ENCODE measurements at places on chromosomes 6 and 20. TPM values are rescaled to one million over a fixed set of nuclear protein-coding genes. Genes with fewer than 3 reads are reported as not detected.
A peak's percentile ranks its signal among the peaks of the same experiment; 100 is the strongest.

- H3K27ac ChIP-seq, result no peak overlapping the region
- no peaks in the 10 kb centered on the region for H3K36me3 ChIP-seq
- no peak overlapping the region for H3K4me3 ChIP-seq
- no peaks in the 10 kb centered on the region for H3K27me3 ChIP-seq
Measured at GRCh38 chr6:117465691-117466090, 16.8 kb upstream of the DCBLD1 start.

- H3K27ac ChIP-seq, result no peak overlapping the region
- peaks cover 1% of the 10 kb centered on the region for H3K27me3 ChIP-seq
- H3K4me3 ChIP-seq, result no peak overlapping the region
- DNase-seq, result no peak
Measured at GRCh38 chr6:135575629-135576028, 78.1 kb upstream of the AHI1 start.

DNA sequence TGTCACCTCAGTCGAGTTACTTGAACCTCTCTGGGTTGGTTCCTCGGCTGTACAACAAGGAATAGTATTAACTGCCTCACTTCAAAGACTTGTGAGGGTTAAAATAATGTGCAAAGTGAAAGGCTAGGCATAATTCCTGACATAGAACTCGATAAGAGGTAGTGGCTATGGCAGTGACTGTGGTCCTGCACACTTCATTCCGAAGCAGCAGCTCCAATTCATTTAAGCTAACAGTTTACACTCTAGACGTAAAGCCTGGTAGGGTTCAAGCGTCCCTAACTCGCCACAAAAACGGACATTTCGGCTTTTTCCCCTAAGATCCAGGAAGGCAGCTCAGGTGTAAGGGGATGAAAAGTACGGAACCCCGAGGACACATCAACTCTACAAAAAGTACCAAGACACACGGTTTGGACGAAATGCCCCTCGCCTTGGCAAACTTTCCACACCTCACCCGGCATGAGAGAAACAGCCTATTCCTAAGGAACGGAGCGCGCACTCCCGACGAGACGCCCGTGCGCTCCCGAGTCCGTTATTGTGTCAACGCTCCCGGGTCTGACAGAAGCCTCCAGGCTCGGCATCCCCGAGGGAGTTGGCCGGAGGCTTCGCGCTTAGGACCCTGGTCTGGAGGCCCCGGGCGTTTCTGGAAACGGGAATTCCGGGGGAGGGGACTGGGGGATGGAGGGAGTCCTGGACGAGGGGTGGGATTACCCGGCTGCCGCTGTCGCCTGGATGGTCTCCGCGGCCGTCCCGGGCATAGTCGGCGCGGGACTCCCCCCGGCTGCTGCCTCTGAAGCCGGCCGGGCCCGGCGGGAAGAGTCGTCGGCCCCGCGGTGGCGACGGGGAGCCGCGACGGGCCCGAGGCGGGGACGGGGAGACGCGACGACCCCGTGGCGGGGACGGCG is 937 bp downstream of the ZNF318 start:
- peak; percentile 21 for DNase-seq
- H3K27me3 ChIP-seq, result no peaks in the 10 kb centered on the region
- H3K36me3 ChIP-seq, result peaks cover 11% of the 10 kb centered on the region
- peak overlapping the region; percentile 69 for H3K27ac ChIP-seq
- peak overlapping the region; percentile 96 for H3K4me3 ChIP-seq

DNA sequence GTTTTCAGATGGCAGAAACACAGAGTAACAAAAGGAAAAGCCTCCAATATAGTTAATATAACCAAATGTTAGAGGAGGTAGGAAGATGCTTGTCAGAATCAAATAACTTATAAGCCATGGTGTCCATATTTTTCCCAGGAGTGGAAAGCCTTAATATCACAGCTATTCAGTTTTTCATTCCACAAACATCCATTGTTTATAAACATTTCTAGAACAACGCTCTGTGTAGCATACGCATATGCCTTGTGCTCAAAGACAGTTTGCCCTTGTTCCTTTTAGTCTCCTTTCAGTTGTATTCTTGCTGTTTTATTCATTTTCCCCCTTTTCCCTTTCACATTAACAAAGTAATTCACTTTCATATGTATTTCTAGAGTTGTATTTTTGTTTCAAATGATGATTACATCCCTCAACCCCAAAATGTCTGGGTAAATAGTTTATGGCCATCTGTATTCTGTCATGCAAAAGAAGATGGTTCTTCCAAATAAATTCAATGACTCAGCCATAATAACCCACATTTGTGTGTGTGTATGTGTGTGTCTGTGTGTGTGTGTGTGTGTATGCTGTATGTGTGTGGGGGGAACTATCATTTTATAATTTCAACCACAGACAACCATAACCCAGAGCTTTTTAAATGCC is 455.7 kb upstream of the SOX4 start:
- peaks cover 2% of the 10 kb centered on the region for H3K27me3 ChIP-seq
- no peak overlapping the region for H3K4me3 ChIP-seq

- no peaks in the 10 kb centered on the region for H3K4me1 ChIP-seq
- H3K36me3 ChIP-seq, result no peaks in the 10 kb centered on the region
- no peak overlapping the region for H3K4me3 ChIP-seq
- no peaks in the 10 kb centered on the region for H3K27me3 ChIP-seq
- no peak for DNase-seq
- no peak overlapping the region for H3K27ac ChIP-seq
Measured at GRCh38 chr20:46618316-46619100, 32.8 kb downstream of the SLC13A3 start.

- H3K27me3 ChIP-seq, result 0 out of 2 replicates have a peak, but pooled peaks cover 2% of the 10 kb centered on the region
- peaks cover 24% of the 10 kb centered on the region for H3K4me1 ChIP-seq
- no peaks in the 10 kb centered on the region for H3K36me3 ChIP-seq
- peak overlapping the region; percentile 95 for H3K27ac ChIP-seq
Measured at GRCh38 chr6:122400462-122401089, 1.1 kb downstream of the HSF2 start.

DNA sequence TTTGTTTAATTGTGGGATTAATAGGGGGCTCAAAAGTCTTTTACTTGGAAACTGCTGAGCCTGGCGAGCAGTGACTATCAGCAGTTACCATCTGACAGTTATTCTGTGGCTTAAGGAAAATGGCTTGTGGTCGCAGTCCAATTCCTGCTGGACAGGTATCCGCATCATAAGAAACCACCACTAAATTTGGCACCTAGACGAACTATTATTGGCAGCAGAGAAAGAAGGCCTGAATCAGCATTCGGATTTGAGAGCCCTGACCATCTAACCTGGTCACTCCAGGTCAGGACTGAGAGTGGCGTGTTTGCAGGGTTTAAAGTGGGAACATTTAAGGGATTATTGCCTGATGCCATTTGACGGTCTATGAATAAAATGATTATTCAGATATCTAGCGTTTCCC is 146.4 kb downstream of the RPS12 start:
- peaks cover 11% of the 10 kb centered on the region for H3K4me1 ChIP-seq
- H3K36me3 ChIP-seq, result no peaks in the 10 kb centered on the region
- H3K4me3 ChIP-seq, result no peak overlapping the region

GRCh38 chr20:45111799-45112471 is 3.0 kb downstream of the WFDC5 start:
- peaks cover 18% of the 10 kb centered on the region for H3K27me3 ChIP-seq
- no peak for DNase-seq
- H3K4me1 ChIP-seq, result peaks cover 2% of the 10 kb centered on the region
- H3K27ac ChIP-seq, result no peak overlapping the region
- no peaks in the 10 kb centered on the region for H3K36me3 ChIP-seq

GRCh38 chr6:56406276-56407269 is 159.2 kb upstream of the COL21A1 start:
- H3K27me3 ChIP-seq, result no peaks in the 10 kb centered on the region
- no peak for DNase-seq
- H3K4me3 ChIP-seq, result no peak overlapping the region
- H3K4me1 ChIP-seq, result peaks cover 21% of the 10 kb centered on the region
- no peak overlapping the region for H3K27ac ChIP-seq
- H3K36me3 ChIP-seq, result peaks cover 8% of the 10 kb centered on the region

DNA sequence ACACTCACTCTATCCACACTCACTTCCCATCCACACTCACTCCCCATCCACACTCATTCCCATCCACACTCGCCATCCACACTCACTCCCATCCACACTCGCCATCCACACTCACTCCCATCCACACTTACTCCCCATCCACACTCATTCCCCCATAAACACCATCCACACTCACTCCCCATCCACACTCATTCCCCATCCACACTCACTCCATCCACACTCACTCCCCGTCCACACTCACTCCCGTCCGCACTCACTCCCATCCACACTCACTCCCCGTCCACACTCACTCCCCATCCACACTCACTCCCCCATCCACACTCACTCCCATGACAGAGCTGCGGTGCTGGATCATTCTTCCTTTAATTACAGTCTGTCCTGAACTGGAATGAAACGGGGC is 17.1 kb downstream of the THBS2 start:
- H3K36me3 ChIP-seq, result peaks cover 68% of the 10 kb centered on the region
- H3K27me3 ChIP-seq, result peaks cover 20% of the 10 kb centered on the region
- H3K4me3 ChIP-seq, result no peak overlapping the region
- no peak for DNase-seq
- peaks cover 14% of the 10 kb centered on the region for H3K4me1 ChIP-seq

- H3K27me3 ChIP-seq, result peaks cover 60% of the 10 kb centered on the region
- peak; percentile 76 for DNase-seq
- H3K27ac ChIP-seq, result peak overlapping the region; percentile 11
- peak overlapping the region; percentile 89 for H3K4me3 ChIP-seq
Measured at GRCh38 chr6:98832284-98833056, 1.9 kb upstream of the POU3F2 start.

DNA sequence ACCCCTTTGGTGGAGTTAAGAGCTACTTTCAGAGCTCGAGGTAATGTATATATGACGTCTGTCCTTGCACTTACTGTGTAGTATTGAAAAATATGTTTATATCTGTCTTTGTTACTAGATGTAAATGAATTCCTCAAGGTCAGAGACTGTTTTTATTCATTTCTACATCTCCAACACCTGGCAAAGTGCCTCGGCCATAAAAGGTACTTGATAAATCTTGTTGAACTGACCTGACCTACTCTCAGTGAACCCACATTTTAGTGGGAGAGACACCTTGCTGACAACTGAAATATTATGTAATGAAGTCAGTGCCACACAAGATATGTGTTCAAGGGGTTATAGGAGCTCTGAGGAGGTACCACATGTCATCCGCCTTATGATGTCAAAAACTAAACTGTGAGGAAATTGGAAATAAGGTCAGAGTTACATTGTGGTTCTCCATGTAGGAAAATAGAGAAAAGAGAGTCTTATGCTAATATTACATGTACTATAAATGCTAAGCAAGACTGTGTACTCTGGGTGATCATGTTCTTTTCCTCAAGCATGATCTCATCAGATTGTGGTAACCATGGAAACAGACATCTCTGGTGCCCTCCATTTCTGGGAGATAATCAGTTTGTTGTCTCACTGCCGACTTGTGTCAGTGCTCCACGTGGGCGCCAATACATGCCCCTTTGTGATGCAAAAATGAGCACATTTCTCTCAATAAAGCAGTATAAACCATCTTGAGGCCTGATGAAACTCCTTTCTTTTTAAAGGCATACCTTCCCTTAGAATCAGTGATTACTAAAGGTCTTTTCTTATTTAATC is 5.7 kb upstream of the TMEM30A start:
- DNase-seq, result no peak
- H3K4me3 ChIP-seq, result no peak overlapping the region
- H3K27ac ChIP-seq, result no peak overlapping the region

- DNase-seq, result no peak
- H3K27me3 ChIP-seq, result no peaks in the 10 kb centered on the region
- H3K36me3 ChIP-seq, result peaks cover 22% of the 10 kb centered on the region
- H3K4me3 ChIP-seq, result no peak overlapping the region
- no peak overlapping the region for H3K27ac ChIP-seq
Measured at GRCh38 chr6:148289153-148289552, 53.5 kb upstream of the SASH1 start.

DNA sequence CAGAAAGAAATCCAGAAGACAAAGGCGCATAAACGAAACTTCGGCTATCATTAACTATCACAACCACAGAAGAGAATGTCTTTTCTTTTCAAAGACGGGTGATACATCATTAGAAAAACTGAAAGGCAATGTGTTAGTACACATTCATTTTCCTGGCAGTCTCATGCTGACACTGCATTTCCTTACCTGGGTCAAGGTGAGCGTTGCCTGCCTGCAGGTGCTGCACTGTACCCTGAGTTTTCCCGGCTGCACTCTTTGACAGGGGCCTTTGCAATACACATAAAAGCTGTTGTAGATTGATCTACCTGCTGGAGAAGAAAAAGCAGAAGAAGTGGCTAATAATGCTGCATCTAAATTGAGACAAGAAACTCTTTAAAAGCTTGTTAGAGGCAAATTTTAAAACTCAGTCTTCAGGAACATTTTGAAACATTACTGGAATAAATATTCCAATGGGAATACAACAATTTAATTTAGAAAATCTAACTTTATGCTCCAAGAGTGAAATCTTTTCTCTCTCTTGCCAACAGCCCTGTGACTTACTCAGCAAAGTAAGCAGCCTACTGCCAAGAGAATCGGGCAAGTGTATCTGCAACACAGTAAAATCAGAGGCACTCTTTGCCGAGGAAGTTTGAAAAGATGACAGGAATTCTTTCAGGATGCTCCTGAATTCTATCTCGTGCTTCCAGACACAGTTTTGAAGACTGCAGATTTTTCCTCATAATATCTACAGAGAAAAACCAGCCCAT is 526.4 kb downstream of the PRKN start:
- H3K27me3 ChIP-seq, result no peaks in the 10 kb centered on the region
- H3K36me3 ChIP-seq, result 0 out of 2 replicates have a peak, but pooled peaks cover 4% of the 10 kb centered on the region
- H3K4me3 ChIP-seq, result no peak overlapping the region
- DNase-seq, result no peak

DNA sequence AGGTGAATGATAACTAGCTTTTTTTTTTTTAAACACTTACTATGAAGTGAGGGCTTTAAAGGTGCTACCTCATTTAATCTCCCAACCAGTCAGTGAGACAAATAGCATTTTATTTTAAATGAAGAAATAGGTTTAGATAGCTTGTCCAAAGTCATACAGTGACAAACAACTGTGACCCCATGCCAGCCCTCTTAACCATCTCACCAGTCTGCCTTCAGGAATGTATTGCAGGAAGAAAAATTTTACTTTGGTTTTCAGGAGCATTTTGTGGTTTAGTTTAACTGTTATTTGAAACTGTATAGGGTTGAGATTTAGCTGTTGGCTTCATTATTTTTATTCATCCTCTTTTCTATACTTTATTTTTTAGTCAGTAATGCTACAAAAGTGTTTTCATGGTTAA is 18.6 kb downstream of the DSE start:
- peak overlapping the region; percentile 63 for H3K27ac ChIP-seq
- H3K36me3 ChIP-seq, result peaks cover 18% of the 10 kb centered on the region
- H3K4me3 ChIP-seq, result peak overlapping the region; percentile 10
- peaks cover 85% of the 10 kb centered on the region for H3K4me1 ChIP-seq
- DNase-seq, result no peak
- no peaks in the 10 kb centered on the region for H3K27me3 ChIP-seq

- H3K27me3 ChIP-seq, result no peaks in the 10 kb centered on the region
- H3K36me3 ChIP-seq, result no peaks in the 10 kb centered on the region
- DNase-seq, result no peak
- no peak overlapping the region for H3K27ac ChIP-seq
- no peak overlapping the region for H3K4me3 ChIP-seq
Measured at GRCh38 chr20:52905241-52905994, 66.7 kb upstream of the TSHZ2 start.

Gene TTBK1
- total RNA-seq, result not detected

Gene GSTA2
- total RNA-seq, result not detected

Gene ISM1
- total RNA-seq, result not detected

Gene FLRT3
- not detected for total RNA-seq

Gene DEFB127
- total RNA-seq, result not detected

Gene OTOR
- not detected for total RNA-seq

Gene PSMB8
- 27.0 TPM for total RNA-seq

Gene OOEP
- not detected for total RNA-seq

Gene CLPSL1
- not detected for total RNA-seq

Gene LPA
- not detected for total RNA-seq

Gene DEFB126
- total RNA-seq, result not detected

Gene HLA-DOB
- total RNA-seq, result not detected

Gene MLN
- total RNA-seq, result not detected

Gene ZNF334
- 1.3 TPM for total RNA-seq

Gene ANKRD6
- not detected for total RNA-seq
